ENCODE measurements at places on chromosomes 12 and 14. TPM values are rescaled to one million over a fixed set of nuclear protein-coding genes. Genes with fewer than 3 reads are reported as not detected.
A peak's percentile ranks its signal among the peaks of the same experiment; 100 is the strongest.

- no peak for DNase-seq
Observed at GRCh38 chr14:30299915-30300314, 259.0 kb upstream of the G2E3 start.

Gene LRRC10
- not detected for polyA plus RNA-seq

Gene CCDC197
- polyA plus RNA-seq, result not detected

GRCh38 chr12:20798554-20798953 is 12.0 kb upstream of the SLCO1B3 start:
- DNase-seq, result no peak

Gene MIP
- polyA plus RNA-seq, result not detected

Gene YARS2
- 12.4 TPM for polyA plus RNA-seq

DNA sequence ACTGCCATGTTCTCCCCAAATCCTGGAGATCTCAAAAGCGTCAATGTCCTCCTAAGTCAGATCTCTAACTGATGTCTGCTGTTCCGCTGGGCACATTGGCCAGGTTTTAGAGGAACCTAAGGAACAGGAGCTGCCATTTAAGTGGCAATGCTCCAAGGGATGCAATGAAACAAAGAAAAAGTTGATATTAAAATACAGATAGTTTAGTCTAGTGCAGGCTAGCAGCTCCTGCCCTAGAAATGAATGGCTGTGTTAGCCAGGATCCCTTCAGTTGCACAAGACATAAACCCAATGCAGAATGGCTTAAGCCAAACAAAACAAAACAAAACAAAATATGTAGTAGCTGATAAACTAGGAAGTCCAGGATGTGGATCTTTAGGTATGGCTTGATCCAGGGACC is 144.1 kb downstream of the HMGA2 start:
- no peak for DNase-seq

Gene TMPRSS12
- not detected for polyA plus RNA-seq

DNA sequence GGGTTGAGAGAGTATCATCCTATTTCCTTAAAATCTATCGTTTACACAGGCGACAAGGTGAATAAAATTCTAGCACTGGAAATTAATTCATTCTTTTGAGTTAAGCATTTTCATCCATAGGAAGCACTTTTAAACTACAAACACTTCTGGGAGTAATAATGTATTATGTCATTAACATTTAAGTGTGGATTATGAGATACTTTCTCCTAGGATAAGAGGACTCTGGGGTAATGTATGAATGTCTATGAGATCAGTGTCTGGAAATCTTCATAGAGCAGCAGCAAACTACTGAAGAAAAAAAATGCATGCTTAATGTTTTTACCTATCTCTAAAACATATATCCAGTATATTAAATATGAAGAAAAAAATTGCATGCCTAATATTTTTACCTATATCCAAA is 86.9 kb downstream of the EPS8 start:
- DNase-seq, result no peak

GRCh38 chr12:25959071-25959961 is 834 bp downstream of the RASSF8 start:
- no peak for DNase-seq

DNA sequence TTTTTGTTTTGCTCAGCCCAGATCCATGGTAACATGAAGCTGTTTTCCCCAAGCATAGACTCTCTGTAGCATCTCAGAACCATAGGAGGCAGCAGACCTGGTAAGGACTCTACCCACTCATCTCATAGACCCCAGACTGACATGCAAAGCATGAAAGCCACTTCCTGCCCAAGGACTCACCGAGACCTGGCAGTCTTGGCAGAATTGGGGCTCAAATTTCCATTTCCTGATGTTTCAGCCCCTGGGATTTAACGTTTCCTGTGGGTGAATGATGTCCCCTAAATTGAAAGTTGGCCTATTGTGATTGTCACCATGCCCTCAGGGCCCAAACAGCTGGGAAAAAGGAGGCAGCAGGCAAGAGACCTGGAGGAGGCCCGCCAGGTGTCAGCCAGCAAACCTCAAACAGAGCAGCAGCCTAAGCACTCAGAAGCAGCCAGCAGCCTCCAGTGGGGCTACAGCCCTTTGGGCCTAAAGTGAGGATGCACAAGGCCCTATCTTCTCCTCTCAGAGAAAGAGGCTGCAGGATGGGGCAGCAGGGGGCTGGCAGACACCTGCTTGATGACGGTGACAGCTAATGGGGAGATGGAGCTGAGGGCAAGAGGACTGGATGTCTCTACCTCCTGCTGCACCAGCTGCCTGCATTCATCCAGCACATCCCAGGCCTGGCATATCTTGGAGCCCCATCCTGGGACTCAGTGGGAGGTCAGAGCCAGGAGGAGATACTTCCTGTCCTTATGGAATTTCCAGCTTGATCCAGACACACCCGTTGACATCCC is 8.5 kb downstream of the KRT85 start:
- peak; percentile 34 for DNase-seq

GRCh38 chr12:461425-461824 is 1.7 kb downstream of the B4GALNT3 start:
- DNase-seq, result no peak

Gene TMEM253
- not detected for polyA plus RNA-seq

Gene ETFBKMT
- polyA plus RNA-seq, result 2.7 TPM

Gene RHEBL1
- polyA plus RNA-seq, result 8.6 TPM

- DNase-seq, result no peak
Observed at GRCh38 chr12:52630599-52631200, 12.3 kb upstream of the KRT73 start.

DNA sequence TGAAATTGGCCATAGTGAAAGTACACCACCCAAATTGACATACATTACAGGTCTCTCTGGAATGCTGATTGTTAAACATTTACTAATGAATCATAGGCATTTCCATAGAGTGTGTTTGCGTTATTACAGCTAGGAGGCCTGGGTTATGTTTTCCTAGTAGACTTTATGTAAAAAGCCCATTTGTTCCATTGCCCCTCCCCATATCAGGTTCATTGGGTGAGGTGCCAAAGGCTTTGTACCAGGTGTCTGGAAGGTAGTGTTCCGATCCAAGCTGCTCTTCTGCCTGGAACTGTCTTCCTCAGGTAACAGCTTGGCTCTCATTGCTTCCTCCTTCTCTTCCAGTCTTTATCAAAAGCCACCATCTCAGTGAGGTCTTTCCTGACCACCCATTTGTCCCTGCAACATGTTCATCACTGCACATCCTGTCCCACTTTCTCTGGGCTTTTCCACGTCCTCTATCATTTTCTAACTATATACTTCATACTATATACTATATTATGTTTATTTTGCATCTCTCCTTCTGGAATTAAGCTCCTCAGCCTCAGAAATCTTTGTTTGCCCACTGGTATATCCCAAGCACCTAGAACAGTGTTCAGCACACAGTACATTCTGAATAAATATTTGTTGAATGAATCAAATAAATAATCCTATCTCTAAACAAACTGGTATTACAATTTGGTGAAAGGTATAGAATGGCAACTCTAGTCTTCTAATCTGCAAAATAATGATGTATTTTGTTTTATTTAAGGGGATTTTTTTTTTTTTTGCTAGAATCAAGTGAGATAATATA is 252.3 kb downstream of the KTN1 start:
- no peak for DNase-seq

DNA sequence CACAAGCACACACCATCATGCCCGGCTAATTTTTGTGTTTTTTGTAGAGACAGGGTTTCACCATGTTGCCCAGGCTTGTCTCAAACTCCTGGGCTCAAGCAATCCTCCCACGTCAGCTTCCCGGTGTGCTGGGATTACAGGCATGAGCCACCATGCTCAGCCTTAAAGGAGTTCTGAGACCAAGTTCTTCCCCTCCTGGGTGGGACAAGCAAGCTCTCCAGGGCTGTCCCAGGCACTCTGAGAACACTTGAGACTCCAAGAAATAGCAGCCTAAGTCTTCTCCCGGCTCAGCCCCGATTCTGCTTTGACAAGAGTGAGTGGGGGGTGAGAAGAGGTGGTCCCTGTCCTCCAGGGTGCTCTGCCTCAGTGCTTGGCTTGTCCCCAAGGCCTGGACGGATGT is 86.4 kb downstream of the STAB2 start:
- no peak for DNase-seq

Gene HPD
- not detected for polyA plus RNA-seq

Gene PLBD1
- 0.39 TPM for polyA plus RNA-seq

All from naive B cell (primary cell).